ENCODE measurements at places on chromosomes 12 and 14.
A peak's percentile ranks its signal among the peaks of the same experiment; 100 is the strongest.

DNA sequence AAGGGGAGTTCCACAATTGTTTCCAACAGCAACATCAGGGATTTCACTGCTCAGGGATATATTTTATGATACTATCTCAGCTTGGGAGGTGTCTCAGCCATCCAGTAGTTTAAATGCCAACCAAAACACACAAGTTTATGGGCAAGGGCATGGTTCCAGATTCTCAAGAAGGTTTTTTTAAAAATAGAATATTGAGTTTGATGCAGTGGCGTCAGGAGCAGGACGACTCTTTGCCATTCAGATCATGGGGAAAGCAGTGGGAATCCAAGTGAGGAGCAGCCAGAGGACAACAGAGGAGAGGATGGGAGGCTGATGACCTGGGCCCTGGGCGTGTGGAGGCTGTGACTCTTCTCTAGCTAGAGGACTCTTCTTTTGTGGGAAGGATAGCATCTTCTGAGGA is 25.7 kb downstream of the TSHR start:
- DNase-seq: no peak

- DNase-seq: no peak
Observed at GRCh38 chr12:119302451-119303080, 32.0 kb upstream of the CCDC60 start.

DNA sequence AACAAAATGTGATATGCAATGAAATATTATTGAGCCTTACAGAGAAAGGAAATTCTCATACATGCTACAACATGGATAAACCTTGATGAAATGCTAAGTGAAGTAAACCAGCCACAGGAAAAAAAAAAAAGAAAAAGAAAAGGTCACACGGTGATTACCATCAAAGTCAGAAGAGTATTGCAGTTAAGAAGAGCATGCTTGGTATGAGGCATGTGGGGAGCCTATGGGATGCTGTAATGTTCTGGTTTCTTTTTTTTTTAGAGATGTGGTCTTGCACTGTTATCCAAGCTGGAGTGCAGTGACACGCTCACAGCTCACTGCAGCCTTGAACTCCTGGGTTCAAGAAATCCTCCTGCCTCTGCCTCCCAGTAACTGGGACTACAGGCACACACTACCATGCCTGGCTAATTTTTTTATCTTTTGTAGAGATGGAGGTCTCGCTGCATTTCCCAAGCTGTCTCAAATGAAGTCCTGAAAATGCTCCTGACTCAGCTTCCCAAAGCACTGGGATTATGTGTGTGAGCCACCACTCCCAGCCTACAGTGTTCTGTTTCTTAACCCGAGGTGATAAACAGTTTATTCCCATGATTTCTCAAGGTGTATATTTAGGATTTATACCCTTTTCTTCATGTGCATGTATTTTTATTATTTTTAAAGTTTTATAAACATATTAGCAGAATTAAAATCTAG is 96.2 kb downstream of the SEC23A start:
- no peak for DNase-seq

GRCh38 chr14:103679351-103679750 is 35.9 kb downstream of the XRCC3 start:
- DNase-seq: no peak

- DNase-seq: no peak
Observed at GRCh38 chr14:22337521-22337920, 251.5 kb downstream of the DAD1 start.

DNA sequence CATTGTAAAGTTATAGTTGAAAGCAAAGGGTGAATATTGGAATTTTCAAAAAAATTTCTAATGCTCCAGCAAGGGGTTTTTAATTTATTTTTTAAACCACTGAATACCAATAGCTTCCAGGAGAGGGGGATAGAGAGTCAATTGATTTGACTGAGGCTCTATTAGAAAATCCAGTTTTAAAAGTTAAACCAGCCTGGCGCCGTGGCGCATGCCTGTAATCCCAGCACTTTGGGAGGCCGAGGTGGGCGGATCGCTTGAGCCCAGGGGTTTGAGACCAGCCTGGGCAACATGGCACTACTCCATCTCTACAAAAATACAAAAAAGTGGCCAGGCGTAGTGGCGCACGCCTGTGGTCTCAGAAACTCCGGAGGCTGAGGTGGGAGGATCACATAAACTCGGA is 150.1 kb downstream of the SLC38A4 start:
- peak; percentile 46 for DNase-seq

- DNase-seq: no peak
Observed at GRCh38 chr14:79419571-79420327, 791.6 kb downstream of the DIO2 start.

- no peak for DNase-seq
Observed at GRCh38 chr12:4809449-4810218, 89.4 kb downstream of the GALNT8 start.

DNA sequence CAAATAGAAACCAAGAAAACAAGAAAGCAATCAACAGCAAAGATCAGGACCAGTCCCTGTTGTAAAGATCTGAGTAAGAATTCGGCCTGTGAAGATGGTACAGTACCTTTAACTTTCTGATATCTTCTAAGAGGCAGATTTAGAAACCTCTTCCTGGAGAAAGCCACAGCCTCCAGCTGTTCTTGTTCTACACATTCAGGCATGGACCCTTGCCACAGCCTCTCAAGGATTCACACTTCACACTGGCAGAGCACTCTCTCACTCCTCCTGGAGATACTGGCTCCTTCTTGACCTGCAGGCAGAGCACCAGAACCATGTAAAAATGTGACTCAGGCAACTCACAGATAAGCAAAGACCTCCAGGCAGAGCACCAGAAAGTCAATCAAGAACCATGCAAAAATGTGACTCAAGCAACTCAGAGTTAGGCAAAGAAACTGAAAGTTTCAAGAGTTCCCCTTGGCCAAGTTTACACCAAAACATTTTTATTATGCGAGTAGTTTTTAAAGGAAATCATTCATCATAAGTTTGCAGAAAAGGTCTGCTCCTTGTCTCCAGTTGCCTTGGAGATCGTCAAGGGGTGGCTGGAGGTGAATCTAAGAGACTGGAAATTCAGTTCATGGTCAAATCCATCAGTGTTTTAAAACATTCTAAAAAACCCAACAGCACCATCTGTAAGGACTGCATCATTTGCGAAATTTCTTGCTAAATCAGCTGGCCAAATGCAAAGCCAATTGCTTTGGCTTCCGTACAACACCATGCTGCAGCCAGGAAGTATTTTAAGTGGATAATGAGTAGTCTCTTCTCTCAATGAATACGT is 119.3 kb upstream of the MDM1 start:
- DNase-seq: no peak

DNA sequence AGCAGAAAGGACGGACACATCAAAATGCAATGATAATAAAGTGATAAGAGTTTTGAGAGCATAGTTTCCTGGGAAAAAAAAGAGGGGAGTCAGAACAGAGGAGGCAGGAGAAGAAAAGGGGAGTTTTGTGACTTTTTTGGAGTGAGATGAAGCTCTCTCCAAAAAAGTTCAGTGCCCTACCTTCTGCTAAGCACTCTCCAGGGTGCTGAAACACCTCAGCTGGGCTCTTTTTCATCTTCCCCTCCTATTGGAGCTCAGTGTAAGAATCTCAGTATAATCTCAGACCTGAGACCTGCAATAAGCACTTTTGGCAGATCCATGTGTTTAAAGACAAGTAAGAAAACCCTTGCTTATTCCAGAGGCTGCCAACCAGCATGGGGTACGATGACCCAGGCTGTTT is 58.9 kb upstream of the SRRM4 start:
- no peak for DNase-seq

DNA sequence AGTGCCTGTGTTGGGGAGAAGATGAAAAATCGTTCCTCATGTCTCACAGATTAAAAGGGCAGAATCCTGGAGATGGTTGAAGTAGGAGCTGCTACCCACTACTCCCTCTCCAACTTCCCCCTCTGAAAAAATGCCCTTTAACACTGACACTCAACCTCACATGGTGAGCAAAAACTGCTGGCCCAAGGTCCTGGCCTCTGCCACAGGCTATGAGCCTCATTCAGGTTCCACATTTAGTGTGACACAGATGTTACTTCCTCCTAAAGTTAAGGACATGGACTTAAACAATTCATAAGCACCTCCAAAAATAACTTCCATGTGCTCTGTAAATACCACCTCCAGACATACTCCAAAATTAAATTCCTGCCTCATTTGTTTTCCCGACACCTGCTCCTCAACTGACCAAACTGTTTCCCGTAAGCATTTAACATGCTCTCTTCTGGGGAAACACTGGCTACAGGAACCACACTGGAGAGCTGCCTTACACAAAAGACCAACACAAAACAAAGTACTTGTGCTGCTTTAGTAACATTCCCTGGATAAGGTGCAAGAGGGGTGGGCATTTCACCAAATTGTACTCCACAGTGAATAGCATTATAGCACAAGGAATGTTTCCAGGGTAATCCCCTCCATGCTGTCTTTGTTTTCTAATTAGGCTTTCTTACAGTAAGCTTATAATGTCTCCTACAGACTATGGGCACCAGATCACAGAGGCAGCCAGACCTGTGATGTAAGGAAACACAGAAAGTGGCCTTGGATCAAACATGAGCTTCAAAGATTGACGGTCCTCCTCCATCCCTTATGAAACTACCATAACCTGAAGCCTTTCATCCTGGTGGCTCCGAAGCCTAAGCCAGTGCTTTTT is 57.0 kb downstream of the PHLDA1 start:
- DNase-seq: no peak

DNA sequence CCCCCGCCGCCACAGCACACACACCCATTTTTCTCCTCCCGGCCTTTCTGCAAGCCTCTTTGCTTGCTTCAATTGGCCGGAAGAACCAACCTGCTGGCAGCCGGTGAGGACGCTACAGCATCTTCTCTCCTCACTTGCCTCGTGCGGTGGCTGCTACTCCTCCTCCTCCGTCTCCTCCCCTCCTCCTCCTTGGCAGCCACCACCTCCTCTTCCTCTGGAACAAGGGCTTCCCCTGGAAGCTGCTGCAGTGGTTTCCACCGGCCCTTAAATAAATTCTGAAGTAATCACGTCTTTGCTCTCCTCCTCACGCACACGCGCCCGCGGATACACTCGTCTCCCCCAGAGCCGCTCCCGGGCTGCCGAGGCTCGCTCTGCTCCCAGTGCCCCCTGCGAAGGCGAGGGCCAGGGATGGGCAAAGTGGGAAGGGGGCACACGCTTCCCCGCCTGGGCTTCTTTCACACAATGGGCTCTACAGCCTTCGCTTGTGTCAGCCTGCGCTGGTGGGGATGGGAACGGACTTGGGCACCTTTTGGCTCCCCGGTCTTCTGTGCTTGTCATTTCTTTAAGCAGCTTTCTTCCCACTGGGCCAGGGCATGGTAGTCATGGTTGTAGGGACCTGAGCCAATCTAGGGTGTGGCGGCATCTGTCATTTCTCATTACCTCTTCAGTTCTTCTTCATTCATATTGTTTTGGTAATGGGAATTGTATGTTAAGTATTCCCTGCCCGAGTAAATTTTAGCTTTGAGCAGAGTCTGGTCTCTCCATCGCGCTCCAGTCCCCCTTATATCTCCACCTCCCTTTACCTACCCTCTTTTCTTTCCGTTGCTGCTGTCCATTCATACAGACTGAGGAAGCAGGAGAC is at the start of gene PPFIA2:
PPFIA2 (minus strand) TSS at position 161 of the 862 bp plus-strand sequence.
- no peak for DNase-seq

GRCh38 chr14:90419200-90419599 is 22.4 kb downstream of the CALM1 start:
- peak; percentile 55 for DNase-seq

DNA sequence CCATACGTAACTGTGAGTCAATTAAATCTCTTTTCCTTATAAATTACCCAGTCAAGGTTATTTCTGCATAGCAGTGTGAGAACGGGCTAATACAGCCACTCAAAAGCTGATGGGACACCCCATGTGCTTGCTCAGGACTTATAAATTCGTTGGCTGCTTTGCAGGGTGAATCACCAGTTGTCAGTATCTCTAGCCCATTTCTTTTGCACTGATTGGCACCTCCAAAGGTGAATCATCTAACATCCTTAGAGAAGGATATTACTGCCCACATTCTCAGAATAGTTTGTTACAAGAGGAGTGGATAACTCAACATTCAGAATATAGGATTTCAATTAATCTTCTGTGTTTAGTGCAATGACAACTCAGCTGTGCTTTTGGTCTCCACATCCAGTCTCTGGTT is 601.5 kb downstream of the KCNH5 start:
- DNase-seq: no peak

- DNase-seq: no peak
Observed at GRCh38 chr12:94208622-94208966, 60.2 kb downstream of the PLXNC1 start.

DNA sequence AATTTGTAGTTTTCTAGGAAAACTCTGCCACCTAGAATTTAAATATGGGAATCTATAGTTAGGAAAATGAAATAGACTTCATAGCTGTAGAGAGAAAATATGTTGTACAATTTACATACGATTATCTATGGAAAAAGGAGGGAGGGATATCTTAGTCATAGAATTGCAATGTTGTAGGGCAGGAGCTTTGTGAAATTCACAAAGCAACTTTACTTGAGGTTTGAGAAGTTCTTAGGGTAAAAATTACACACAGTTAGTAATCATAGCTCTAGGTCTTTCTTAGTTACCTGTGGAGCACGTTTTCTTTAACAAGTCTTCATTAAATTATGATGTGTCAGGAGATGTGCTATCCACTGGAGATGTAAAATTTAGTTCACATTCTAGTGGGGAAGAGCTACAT is 61.4 kb upstream of the DBX2 start:
- DNase-seq: no peak

GRCh38 chr12:118355843-118356242 is 16.9 kb downstream of the TAOK3 start:
- no peak for DNase-seq

DNA sequence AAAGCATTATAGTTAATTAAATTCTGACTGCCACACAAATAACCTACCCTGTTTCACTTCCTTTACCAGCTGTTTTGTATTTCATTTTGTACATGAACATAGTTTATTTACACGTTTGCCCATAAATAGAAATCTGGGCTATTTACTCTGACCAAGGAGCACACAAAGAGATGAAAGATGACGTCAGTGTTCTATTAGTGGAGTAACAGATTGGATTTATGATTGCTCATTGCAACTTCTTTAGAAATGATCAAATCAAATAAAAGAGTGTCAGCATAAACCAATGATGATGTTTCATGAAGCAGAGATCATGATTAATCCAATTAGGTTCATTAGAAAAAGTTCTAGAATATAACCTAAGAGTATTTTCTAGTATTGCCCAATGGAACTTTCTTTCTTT is 12.0 kb upstream of the RTL1 start:
- no peak for DNase-seq

- DNase-seq: no peak
Observed at GRCh38 chr14:71113376-71113775, 206.1 kb downstream of the PCNX1 start.

GRCh38 chr12:106138633-106139421 is at the start of gene NUAK1:
TSS of gene NUAK1 (minus strand) at chr12:106138954. CDS start at chr12:106138653, 301 bp downstream.
- DNase-seq: peak; percentile 61

GRCh38 chr12:93043192-93043876 is 114.2 kb upstream of the EEA1 start:
- DNase-seq: no peak

All from LoVo (cell line).